Activated naive CD4-positive, alpha-beta T cell treated with anti-CD3 and anti-CD28 coated beads, Interleukin-2, amount 50 U/mL, for 72 hours (primary cell): ENCODE measurements at places on chromosomes 2 and 18.
A peak's percentile ranks its signal among the peaks of the same experiment; 100 is the strongest.

GRCh38 chr2:96264656-96265348 is 995 bp downstream of the TMEM127 start:
- DNase-seq: no peak

DNA sequence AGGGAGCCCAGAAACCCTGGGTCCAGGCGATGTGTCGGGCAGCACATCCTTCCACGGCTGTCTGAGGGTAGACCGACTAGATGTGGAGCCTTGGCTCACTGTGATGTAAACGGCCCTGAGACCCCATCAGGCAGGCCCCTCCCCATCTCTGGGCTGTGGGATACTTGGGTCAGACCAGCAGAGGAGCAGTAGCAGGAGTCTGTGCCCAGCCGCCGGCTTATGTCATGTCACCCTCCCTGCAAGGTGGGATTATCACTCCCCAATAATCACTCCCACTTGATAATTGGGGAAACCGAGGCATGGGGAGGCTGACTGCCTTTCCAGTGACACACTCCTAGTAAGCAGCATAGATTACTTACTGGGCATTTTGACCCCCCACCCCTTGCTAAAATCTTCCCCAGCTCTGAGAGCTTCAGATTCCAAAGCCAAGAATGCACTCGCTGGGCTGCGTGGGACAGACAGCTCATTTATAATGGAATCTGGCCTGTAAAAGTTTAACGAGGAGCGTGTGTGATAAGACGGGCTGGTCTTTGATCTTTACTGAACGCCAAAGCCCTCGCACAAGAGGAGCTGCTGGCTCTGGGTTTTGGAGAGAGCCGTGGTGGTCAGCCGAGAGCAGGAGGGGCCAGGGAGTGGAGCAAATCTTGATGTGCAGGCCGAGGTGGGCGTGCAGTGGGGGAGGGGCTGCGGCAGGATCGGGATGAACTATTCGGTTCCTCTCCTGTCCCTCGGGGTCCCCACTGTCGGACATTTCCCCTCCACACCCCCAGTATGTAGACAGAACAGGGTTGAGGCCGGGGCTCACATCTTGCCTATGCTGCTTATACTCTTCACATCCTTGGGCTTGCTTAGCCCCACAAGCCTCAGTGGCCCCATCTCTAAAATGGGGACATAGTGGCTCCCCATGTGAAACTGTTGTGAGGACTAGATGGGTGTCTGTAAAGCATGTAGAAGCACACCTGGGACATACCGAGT is 200.0 kb downstream of the GLI2 start:
- DNase-seq: no peak

- no peak for DNase-seq
These were observed 89.7 kb upstream of the ST6GAL2 start for GRCh38 chr2:106975641-106976040.

- no peak for DNase-seq
These were observed 141.2 kb downstream of the PID1 start for GRCh38 chr2:229129738-229130371.

DNA sequence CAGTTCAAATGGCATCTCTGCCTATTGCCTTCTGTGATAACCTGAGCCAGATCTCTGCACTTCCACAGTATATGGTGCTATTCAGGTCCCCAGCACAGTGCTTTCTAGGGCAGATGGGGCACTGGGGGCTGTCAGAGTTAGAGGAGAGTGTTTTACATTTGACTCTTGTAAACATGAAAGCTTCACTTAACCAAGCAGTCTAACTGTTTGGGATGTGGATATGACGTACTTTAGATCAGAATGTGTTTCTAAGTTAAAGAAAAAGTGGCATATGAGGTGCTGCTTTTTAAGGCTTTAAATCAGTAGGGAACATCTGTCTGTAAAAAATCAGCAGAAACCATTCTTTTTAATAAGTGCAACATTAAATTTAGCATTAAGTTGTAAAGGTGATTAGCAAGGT is 75.7 kb downstream of the MYO1B start:
- no peak for DNase-seq

DNA sequence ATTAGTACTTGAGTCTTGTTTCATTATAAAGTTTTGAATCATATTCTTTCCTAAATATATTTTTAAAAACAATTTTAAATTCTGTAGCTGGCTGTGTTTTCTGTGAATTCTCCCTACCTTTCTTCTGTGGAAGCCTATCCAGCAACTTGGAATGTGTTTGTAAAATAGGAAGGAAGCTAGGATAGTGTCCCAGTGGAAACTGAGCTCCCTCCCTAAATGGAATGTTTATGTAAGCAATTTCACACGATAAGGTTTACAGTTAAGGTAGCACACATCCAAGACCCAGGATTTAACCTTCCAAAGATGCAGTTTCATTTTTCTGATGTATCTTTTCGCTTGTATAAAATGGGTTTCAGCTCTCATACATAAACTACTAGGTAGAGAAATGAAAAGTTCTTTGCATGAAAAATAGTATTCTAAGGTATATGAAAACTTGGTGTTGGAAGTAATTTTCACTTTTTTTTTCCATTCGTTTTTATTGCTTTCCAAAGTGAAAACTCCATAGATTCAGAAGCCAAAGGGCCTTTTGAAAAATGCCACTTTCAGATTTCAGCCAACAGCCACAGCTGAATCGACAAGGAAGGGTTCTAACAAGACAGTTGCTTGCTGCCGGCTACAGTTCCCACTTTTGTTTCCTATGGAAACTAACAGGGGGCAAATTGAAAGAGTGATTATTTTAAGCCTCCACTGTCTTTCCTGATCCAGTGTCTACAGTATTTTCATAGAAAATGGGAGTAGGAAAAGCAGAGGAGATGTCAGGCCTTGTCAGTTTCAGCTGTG is 405.1 kb upstream of the POU3F3 start:
- no peak for DNase-seq

GRCh38 chr2:84285056-84285747 is 173.9 kb downstream of the SUCLG1 start:
- no peak for DNase-seq

- no peak for DNase-seq
These were observed 26.2 kb downstream of the GPATCH11 start for GRCh38 chr2:37110306-37111212.

GRCh38 chr2:22329211-22330154 is 1055.5 kb upstream of the KLHL29 start:
- DNase-seq: no peak

GRCh38 chr18:29041976-29042375 is 865.0 kb upstream of the CDH2 start:
- DNase-seq: no peak

DNA sequence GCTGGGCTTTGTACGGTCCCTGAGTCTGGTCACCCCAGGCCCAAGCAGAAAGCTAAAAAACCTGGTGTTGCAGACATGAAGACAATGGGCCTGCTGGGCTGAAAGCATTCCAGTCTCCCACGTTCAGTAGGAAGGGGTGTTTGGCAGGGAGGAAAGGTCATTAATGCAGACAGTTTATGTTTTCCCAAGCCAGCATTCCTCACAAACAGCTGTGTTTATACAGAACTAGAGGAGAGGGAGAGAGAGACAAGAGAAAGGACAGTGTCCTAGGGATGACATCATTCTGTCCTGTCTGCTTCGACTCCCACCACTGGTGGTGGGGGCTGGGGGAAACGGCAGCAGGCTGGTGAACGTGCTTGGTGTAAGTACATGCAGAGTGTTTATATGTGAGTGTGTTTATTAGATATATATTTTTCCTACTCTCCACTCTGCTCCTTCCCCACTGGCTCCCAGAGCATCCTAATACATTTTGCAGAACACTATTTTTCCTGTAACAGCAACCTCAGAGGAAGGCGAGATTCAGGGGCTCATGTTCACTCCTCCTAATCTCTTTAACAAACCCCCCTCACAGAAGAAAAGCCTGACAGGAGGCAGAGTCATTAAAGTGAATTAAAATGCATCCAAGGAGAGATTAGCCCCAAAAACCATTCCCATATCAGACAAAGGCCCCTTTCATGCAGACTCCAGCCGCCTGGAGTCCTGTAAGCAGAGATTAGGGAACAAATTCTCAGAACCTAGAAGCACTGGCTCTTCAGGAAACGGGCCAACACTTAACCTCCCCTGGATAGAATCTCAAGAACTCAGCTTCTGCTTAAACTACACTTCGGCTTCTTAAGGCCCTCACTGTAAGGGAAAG is 380.4 kb downstream of the TNS1 start:
- DNase-seq: no peak

DNA sequence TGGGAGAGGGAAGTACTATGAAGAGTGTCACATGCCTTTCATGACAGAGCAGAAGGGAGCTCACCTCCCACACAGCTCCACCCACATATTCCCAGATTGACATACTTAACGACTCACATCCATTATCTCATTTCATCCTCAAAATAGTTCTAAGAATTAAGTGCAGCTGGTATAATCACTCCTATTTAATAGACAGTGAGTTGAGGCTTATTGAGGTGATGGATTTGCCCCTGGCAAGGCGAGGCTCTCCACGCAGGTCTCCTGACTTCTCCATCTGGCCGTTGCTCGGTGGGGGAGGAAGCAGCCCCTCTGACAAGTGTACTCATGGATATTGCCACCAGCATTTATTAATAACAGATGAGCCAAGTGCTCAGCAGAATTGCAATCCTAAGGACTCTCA is 81.4 kb downstream of the TGOLN2 start:
- DNase-seq: no peak

- no peak for DNase-seq
These were observed 58.6 kb downstream of the NCAPH start for GRCh38 chr2:96393989-96394761.

DNA sequence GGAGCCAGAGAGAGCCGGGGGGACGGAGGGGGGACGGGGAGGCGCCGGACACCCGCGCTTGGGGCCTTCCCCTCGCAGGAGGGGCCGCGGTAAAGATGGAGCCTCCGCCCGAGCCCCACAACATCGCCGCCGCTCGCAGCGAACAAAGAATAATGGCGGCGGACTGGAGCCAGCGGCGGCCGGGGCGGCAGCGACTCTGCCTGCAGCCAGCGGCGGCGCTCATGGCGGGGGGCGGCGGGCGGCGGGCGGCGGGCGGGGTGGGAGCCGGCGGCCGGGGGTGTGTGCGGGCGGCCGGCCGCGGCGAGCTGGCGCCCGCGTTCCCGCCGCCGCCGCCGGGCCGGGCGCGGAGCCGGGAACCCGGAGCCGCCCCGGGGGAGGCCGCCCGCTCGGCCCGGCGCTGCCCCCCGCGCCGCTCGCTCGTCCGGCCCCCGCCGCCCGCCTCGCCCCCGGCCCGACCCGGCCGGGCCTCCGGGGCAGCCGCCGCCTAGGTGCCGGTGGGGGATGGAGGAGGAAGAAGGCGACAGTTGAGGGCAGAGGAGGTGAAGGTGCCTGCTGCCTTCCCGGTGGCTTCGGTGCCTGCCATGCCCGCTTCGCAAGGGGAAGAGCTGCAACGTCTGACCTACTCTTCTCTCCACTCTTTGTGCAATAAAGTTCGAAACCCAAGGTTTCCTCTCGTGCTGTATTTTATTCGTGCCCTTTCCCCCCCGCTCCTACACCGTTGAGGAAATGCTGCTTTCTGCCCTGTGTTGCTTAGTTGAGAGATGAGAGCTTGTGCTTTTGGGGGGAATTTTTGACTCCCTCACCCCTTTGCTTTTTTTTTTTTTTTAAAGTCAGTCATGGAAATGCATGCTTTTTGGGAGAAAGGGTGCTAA is 634 bp downstream of the CREB1 start:
- DNase-seq: peak; percentile 53
